Stimulated activated CD4-positive, alpha-beta T cell treated with anti-CD3 and anti-CD28 coated beads, Interleukin-2, amount 100 ng/mL, for 4 hours (primary cell): ENCODE measurements at places on chromosomes 2 and 18.

DNA sequence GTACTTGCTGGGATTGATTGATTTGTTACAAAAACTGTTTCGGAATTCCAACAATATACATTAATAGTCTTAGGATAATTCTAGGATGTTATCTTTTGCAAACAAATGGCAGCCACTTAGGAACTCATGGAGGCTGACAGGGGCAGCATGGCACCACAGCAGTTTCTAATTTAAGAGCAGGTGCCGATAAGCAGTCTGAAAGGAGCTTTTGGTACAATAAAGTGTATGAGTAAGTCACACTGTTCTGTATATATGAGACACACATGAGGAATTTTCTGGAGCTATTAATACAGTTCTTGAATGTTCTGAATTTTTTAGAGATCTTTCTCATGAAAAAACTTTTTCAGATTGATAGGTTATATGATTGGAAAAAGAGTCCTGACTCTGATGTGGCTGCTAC, 52.2 kb downstream of the EIF5B start:
- DNase-seq, result no peak

DNA sequence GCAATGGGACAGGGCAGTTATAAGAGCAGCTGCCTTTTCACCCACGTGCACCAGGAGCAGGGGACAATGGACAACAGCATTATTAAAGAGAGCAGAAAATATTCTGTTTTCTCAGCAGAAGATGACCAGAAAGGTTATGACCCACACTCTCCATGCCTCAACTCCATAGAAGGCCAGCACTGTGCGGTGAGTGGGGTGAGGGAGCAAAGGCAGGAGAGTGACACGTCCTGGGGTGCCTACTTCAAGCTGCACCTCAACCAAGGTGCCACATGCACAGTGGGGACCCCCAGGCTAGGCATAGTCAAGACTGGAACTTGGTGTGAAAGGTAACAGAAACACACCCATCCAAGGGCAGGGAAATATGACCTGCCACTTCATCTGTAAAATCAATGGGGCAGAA, 50.4 kb downstream of the POLR1A start:
- no peak for DNase-seq

DNA sequence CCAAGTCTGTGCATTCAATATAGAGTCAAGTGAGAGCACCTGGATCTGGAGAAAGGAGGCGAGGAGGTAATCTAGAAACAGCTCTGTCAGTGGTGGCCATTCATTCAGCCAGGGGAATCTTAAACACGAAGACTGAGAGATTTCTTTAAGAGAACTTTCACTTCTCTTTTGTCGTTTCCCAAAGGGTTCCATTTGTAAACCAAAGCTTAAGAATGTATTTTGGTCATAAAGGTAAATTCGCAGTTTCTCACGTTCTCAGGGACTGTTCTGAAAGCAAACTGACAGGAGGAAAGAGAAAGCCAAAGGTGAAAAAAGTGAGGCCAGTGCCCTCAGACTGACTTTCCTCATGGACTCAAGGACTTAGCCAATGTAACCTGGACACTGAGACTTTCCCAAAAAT, 513.5 kb downstream of the CMPK2 start:
- DNase-seq, result no peak

- DNase-seq, result no peak
Observed at GRCh38 chr2:217146956-217147355, 287.1 kb upstream of the TNP1 start.

- no peak for DNase-seq
Observed at GRCh38 chr2:24613154-24613814, 122.2 kb downstream of the NCOA1 start.

DNA sequence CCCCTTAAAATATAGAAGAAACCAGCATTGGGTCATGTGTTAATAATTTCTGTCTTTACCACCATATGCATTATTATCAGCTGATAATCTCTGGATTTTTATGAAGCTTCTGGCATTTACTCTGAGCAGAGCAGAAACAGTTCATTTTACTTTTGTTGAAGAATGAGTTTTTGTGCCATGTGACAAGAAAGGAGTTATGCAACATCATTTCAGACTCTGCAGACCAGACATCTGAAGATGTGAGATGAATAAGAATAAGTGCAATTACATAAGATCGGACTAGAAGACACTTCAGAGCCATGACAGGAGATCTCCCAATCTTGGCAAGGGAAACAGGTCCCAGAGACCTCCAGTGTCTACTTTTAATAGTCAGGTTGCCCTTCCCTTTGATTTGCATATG, 869.4 kb upstream of the VRK2 start:
- no peak for DNase-seq

DNA sequence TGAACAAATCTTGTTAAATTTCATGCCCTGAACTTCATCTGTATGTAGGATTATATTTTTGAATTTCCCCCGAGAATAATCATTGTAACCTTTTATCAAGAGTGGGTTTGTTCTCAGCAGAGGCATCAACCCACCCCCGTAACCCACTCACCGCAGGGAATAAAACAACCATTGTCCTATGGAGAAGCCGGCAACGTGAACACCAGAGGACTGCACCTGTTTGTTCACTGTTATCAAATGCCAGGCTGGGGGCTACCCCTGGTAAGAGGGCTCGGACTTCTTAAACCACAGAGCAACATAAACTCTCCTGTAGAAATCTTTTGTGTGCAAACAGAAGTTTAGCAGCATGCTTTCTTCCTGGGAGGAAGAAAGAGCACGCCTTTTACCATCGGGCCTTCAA, 610.4 kb downstream of the ERBB4 start:
- DNase-seq, result no peak

GRCh38 chr2:237041231-237041630, 44.5 kb upstream of the COPS8 start:
- DNase-seq, result no peak

- DNase-seq, result no peak
Observed at GRCh38 chr2:108575132-108575966, 41.1 kb downstream of the LIMS1 start.

- DNase-seq, result no peak
Observed at GRCh38 chr2:887639-888038, 63.0 kb upstream of the SNTG2 start.

DNA sequence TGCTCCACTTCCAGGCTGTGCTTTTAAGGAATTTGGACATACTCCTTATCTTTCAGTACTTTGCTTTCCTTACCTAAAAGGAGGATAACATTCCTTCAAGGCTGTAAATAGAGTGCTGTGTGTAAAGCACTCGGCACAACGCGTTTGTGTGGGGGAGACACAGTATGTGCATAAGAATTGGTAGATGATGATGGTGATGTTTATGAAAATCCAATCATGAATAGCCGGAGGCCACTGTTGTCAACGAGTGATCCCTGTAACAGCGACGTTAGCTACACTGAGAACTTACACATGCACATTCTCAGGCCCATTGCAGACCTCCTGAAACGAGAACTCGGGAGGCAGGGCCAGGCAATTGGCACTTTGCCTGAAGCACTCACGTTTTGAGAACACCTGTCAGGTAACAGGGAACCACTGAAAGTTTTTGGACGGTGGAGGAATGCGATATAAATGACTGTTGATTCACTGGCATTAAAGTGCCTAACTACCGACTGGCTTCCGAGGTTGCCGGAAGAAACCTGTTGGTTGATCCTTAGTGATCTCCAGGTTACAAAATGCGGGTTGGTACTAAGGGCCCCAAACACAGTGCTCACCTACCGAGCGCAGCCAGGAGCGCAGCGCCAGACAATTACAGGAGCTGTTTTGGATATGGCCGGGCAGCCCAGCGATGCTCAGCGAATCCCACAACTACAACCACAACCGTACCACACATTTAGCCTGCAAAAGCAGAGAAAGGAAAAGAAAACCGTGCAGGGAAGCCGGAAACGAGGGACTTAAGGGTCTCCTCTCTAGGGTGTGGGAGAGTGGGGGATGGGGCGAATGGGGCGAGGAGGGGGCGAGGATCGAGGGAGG, 1.0 kb upstream of the MAP4K4 start:
- DNase-seq, result no peak

DNA sequence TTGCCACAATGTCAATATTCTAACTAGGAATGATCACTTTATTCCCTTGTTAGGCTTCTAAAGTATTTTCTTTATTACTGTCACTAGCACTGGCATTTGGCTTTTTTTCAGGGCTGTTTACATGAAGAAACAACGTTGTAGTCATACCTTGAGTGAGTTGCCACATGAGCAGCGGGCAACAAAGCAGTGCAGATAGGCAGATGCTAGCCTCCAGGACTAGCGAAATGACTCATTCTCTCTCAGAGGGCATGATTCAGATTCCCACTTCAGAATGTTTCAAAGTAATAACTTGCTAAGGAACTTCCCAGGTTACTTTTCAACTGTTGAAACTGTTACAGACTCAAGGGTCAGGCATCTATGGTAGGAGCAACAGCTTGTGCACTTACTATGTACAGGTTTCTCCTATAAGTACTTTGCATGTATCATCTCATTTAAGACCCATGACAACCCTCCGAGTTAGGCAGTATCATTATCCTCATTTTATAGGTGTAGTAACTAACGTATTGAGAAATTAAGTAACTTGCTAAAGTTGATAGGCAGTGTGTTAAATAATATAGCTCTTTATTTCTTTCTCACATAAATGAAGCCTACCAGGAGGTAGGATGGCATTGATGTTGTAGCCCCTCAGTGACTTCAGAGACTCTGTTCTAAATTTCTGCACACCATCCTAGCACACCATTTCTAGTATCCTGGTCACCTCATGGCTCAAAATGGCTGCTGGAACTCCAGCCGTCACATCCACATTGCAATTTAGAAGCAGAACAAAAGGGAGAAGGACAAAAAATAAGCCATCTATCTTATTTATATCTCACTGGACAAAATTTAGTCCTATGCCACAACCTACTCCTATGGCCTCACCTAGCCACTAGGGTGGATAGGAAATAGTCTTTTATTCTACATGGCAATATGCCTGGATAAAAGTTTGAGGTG, 83.3 kb downstream of the ICOS start:
- peak; percentile 33 for DNase-seq

DNA sequence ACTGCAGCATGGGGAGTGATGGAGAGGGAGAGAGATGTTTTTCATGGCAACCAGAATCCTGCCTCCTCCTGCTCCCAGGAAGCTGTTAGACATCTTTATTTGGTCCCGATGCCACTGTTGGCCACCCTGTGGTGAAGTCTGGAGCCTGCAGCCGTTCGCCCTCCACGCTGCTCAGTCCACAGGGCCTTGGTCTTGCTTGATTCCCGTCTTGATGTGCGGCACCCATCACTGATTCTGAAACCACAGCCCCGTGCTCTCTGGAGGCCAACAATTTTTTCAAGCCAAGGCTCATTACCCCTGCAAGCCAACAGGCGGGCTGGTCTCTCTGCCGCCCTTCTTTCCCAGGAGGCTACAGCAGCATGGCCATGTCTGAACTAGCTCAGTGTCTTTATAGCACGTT, 24.5 kb downstream of the SIGLEC15 start:
- no peak for DNase-seq

DNA sequence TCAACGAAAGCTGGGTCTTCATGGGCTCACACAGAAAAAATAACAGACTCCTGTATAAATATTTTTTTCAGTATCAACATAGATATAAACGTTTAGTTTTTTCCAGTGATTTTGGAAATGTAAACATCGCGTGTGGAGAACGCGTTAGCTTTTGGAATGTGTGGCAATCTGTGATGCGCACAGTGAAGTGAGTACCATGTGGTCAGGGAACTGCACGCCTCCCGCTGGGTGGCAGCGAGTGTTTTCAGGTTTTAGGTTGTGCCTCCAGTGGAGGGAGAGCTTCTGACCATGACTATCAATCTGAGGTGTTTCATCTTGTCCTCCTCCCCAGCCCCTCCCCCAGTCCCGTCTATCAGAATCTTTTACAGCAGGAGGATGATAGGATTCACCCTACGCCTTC, 127.8 kb downstream of the ARHGAP28 start:
- no peak for DNase-seq
